ENCODE measurements at places on chromosomes 2 and 18.

GRCh38 chr2:151476287-151476686 is 66.6 kb downstream of the RIF1 start:
- no peak for DNase-seq

- DNase-seq: no peak
Measured at GRCh38 chr2:187988348-187988747, 303.3 kb upstream of the GULP1 start.

GRCh38 chr2:71941726-71942525 is 205.7 kb downstream of the CYP26B1 start:
- no peak for DNase-seq

- DNase-seq: peak; percentile 51
Measured at GRCh38 chr2:224650815-224651439, 65.2 kb downstream of the CCDC195 start.

GRCh38 chr2:182973441-182974352 is 64.6 kb downstream of the NCKAP1 start:
- no peak for DNase-seq

All from NCI-H2227 treated with DMSO at 0.1 percent for 48 hours (cell line).